Smooth muscle cell of the umbilical artery (primary cell): ENCODE measurements at places on chromosomes 7 and 10. TPM values are rescaled to one million over a fixed set of nuclear protein-coding genes. Genes with fewer than 3 reads are reported as not detected.

Gene TET1
- total RNA-seq, result 4.7 and 5.3 TPM in 2 replicates

Gene SERPINE1
- total RNA-seq, result 2,093 and 7,246 TPM in 2 replicates

Gene GPR146
- total RNA-seq, result 3.8 and 7.7 TPM in 2 replicates

Gene RELN
- under 0.01 and 0.89 TPM in 2 replicates for total RNA-seq

Gene AOAH
- not detected in 2 replicates for total RNA-seq

Gene TMEM196
- total RNA-seq, result not detected in 2 replicates

Gene STK31
- total RNA-seq, result not detected in 2 replicates

Gene NACAD
- 1.2 and 7.4 TPM in 2 replicates for total RNA-seq

Gene EBF3
- total RNA-seq, result not detected in 2 replicates

Gene ARHGEF5
- 0.23 and 0.89 TPM in 2 replicates for total RNA-seq

Gene CLDN12
- total RNA-seq, result 45.7 and 60.8 TPM in 2 replicates

Gene WASL
- total RNA-seq, result 11.3 and 16.3 TPM in 2 replicates

Gene ACSM6
- total RNA-seq, result not detected in 2 replicates

Gene SRRM3
- 0.30 TPM in 1 of 2 replicates, not detected in the other for total RNA-seq

Gene TFEC
- total RNA-seq, result under 0.01 and 0.46 TPM in 2 replicates

Gene COL13A1
- 17.2 and 25.7 TPM in 2 replicates for total RNA-seq

Gene TSC22D4
- total RNA-seq, result 10.1 and 19.5 TPM in 2 replicates

Gene DKK1
- 172 and 266 TPM in 2 replicates for total RNA-seq

Gene COL17A1
- 0.30 and 3.1 TPM in 2 replicates for total RNA-seq

Gene LIPF
- not detected in 2 replicates for total RNA-seq

Gene KCNH2
- total RNA-seq, result 2.7 and 3.8 TPM in 2 replicates

Gene MRPL43
- total RNA-seq, result 38.4 and 46.9 TPM in 2 replicates

Gene NRG3
- under 0.01 TPM in 1 of 2 replicates, not detected in the other for total RNA-seq

Gene CUBN
- 0.89 and 4.8 TPM in 2 replicates for total RNA-seq

Gene CFAP43
- total RNA-seq, result under 0.01 and 0.18 TPM in 2 replicates

Gene MEOX2
- total RNA-seq, result under 0.01 TPM in 1 of 2 replicates, not detected in the other

Gene MMD2
- total RNA-seq, result not detected in 2 replicates

Gene EPHA1
- total RNA-seq, result 0.09 TPM in 1 of 2 replicates, not detected in the other

Gene CLEC2L
- total RNA-seq, result not detected in 2 replicates

Gene CALCR
- total RNA-seq, result not detected in 2 replicates

Gene DMBT1
- total RNA-seq, result not detected in 2 replicates

Gene EBLN1
- not detected in 2 replicates for total RNA-seq

Gene NEUROG3
- total RNA-seq, result not detected in 2 replicates

Gene FAM131B
- total RNA-seq, result 3.6 and 4.0 TPM in 2 replicates

Gene LIPK
- not detected in 2 replicates for total RNA-seq

Gene CD36
- 1.2 TPM in 2 replicates for total RNA-seq

Gene CLDN15
- 2.1 and 2.9 TPM in 2 replicates for total RNA-seq

Gene SPDYE9
- not detected in 2 replicates for total RNA-seq

Gene KIAA1217
- total RNA-seq, result 3.0 and 7.1 TPM in 2 replicates

Gene UPK3BL2
- 0.89 and 1.9 TPM in 2 replicates for total RNA-seq

Gene OPN4
- total RNA-seq, result 0.14 TPM in 1 of 2 replicates, not detected in the other

Gene IFIT1B
- total RNA-seq, result not detected in 2 replicates
